ENCODE measurements at places on chromosomes 4 and X.

DNA sequence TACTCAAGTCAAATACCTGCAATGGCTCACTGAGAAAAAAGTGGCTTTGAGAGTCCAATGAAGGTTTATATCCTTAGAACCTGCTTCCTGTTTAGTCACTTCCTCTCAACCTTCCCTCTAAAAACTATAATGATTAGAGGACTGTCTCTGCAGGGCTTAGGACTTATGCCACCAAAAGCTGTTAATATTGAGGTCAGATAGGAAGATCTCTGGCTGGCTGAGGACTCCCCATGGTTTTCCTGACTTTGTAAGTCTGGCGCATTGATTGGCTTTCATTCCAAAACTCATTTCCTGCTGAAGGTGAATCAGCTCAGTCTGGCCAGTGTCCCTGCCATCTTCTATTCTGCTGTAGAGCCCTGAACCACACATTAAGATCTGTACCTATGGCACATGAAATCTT is 140.9 kb upstream of the ANK2 start:
- no peak for DNase-seq

GRCh38 chr4:134691915-134692314 is 490.3 kb upstream of the PABPC4L start:
- DNase-seq: no peak

DNA sequence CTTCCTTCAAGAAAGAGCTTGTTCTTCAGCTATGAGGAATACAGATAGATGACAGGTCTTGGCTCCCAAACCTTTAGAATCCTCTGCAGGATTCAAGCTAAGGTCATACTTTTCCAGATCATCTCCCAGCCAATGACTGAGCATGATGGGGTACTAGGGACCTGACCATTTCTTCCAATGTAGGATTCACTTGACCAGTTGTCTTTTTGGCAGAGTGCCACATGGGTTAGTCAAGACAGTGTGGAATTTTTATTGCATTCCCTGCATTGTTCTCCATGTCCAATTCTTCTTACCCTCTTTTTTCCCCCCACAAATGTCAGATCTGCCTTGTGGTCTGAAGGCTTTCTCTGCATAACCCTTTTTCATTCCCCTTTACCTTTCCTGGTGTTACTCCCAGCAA is 99.5 kb downstream of the CCSER1 start:
- no peak for DNase-seq

DNA sequence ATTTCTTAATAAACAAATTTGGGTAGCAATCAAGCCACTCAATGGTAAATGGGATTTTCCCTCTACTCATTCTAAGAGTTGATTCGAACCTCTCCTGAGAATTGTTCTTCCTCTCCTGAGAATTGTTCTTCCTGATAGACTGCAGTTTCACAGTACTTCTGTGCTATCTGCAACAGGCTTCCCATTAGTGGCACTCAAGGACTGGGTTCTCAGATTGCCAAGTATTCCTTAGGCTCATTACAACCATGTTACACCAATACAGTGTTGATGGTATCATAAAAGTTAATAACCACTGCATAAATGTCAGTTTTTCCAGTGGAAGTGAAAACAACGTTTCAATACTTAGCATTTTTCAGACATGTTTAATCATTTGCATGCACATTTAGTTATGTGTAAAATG is 201.6 kb downstream of the FRMPD4 start:
- DNase-seq: no peak
